ENCODE measurements at places on chromosomes 5 and 9. TPM values are rescaled to one million over a fixed set of nuclear protein-coding genes. Genes with fewer than 3 reads are reported as not detected.

- ATAC-seq, result no peak
These were observed 1.8 kb downstream of the TLX3 start for GRCh38 chr5:171310819-171311321.

DNA sequence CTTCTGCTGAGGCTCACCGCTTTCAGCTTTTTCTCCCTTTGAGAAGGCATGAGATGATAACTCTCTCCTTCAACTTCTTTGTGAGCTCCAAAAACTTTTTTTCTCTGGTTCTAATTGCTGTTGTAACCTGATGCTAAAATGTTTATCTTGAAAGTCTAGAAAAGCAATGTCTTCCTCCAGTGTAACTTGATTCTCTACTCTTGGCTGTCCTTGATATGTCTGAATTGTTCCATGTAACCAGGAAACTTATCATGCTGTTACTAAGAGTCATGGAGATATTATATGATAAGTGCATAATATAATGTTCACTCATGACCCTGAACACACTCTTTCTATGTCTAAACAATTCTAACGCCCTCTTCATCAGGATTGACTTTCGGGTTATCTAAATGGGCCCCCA is 128.0 kb upstream of the ABCA1 start:
- no peak for ATAC-seq

DNA sequence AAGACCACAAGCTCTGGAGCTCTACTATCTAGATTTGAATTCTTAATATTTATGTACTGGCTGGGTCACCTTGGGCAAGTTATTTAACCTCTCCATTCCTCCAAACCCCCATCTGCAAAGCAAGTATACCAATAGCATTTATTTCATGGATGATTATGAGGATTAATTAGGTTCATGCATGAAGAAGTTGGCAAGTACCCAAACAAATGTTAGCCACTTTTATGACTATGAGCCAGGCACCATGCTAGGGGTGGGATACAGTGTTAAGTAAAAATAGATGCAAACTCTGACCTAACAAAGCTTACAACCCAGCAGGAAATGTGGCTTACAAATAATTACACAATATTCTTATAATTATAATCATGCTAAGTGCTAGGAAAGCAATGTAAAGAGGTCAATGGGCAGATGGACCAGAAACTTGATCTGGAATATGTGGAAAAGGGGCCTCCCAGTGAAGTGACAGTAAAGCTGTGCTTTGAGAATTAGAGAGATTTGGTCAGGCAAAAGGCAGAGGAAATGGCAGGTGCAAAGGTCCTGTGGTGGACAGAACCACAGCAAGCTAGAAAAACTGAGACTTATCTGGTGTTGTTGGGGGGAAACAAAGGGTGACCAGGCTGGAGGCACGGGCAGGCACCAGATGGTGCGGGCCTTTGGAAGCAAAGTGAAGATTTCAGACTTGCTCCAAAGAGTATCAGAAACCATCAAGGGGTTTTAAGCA is 525.2 kb upstream of the TRPC7 start:
- ATAC-seq, result no peak

Gene SPAG8
- total RNA-seq, result 0.58 TPM

DNA sequence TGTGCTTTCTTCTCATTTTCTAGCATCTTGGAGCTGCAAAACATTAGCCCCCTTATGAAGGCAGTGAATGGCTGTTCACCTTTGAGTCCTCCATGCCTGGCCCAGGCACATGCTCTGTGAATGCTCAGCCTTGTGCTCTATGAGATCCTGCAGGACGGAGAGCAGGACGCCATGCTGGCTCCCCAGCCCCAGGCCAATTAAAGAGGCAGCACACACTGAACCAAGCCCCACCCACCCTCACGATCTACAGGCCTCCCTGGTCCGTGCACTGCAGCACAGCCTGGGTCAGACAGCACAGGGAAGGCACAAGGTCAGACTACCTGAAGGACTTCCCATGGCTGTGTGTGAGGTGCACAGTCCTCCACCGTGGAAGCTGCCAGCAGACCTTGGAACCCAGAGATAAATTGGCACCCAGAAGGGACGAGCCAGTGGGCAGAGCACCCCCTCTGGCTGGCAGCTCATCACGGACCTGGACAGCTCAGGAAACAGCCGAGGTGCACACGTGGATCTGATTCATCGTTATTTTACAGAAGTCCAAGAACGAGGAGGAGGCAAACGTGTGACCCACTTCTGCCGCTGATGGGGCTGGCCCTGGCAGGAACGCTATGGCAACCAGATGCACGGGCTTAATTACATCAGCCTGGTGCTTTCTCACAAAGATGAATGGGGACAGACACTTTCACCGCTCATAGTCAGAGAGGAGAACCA is 59.5 kb downstream of the OLFM1 start:
- no peak for ATAC-seq

DNA sequence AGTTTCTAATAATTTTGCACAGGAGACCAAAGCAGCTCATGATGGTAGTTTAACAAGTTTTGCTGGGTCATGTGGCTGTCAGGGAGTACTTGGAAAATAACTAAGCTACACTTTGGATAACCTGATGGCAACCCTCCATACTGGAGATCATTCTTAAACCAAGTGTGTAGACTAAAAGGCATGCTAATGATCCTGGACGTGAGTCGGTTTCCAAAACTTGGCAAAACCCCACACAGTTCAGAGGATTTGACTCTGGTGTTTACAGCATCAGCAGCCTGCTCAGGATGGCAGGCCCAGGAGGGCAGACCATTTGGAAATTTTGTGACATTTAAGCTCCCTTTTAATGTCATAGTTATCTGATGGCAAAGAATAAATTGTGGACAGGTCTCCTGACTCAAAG is 196.5 kb upstream of the EFNA5 start:
- no peak for ATAC-seq

DNA sequence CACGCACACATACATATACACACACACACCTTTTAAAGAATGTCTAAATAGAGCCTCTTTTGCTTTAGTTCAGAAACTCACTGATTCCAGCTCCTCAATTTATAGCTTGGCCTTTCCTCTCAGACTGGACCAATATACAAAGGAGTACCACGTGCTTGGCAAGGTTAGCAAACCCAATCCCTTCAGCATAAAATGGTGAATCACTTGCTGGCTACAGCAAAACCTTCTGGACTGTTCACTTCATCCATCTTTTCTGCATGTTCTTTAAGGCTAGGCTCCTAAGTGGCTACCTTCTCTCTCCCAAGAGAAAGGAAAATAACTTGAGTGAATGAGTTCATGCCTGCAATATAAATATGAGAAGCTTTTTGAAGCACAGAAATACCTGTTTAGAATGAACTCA is 109.7 kb downstream of the LPAR1 start:
- ATAC-seq, result no peak

Gene CHSY3
- total RNA-seq, result not detected

DNA sequence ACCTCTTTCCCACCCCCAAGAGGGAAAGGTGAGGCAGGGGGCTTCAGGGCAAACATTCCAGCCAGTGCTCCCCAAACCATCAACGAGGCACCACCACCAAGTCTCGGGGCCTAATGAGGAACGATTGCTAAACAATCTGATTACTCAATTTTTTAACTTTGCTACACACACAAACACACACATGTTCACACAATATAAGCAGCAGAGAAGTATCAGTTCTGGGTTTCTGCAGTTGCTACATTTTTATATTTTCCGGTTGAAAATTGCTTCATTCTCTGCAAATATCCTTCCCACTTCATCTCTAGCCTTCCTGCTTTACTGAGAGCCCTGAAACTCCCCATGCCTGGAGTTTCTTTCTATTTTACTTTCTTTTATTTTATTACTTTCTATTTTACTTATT is 60.2 kb downstream of the FEM1C start:
- no peak for ATAC-seq

Gene OR1L8
- not detected for total RNA-seq

All from activated T-helper 17 cell treated with anti-CD3 and anti-CD28 coated beads, Interleukin-2, amount 50 U/mL, for 72 hours (primary cell).